ENCODE measurements at places on chromosomes 1 and 21.

- DNase-seq = peak; percentile 42
Measured at GRCh38 chr1:19338323-19338762, 26.2 kb downstream of the SLC66A1 start.

DNA sequence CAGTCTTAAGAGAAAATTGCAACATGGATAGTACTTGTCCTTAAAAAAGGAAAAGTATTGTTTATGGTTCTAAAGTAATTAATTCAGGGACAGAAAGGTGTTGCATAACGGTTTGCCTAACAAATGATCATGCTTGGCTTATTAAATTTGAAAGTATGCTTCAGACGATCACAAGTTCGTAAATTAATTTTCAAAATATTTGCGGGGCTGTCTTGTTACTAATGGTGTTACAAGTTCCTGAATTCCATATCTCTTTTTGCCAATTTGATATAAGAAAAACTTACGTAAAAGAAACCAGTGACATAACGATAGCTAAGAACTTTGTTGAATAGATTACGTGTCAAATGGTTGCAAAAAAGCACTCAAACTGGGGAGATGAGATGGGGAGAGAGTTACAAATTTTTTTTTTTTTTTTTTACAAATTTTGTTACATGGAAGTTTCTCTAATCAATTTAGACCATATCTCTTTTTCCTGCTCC is 1.3 kb downstream of the AGO3 start:
- no peak for DNase-seq

DNA sequence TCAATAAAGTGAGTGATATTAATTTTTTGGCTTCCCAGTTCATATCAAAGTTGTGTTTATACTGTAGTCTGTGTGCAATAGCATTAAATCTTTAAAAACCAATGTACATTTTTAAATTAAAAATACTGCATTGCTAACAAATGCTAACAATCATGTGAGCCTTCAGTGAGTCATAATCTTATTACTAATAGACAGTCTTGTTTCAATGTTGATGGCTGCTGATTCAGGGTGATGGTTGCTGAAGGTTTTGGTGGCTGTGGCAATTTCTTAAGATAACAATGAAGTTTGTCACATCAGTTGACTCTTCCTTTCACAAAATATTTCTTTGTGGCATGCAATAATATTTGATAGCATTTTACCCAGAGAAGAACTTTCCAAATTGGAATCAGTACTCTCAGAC is 109.0 kb downstream of the ZMYM4 start:
- DNase-seq = no peak

- no peak for DNase-seq
Measured at GRCh38 chr1:12345350-12346217, 115.8 kb downstream of the VPS13D start.
